ENCODE measurements at places on chromosomes 5 and 9.
A peak's percentile ranks its signal among the peaks of the same experiment; 100 is the strongest.

- DNase-seq = no peak
Measured at GRCh38 chr5:119476341-119476740, 24.0 kb downstream of the HSD17B4 start.

- no peak for DNase-seq
Measured at GRCh38 chr9:27183131-27183530, 74.1 kb downstream of the TEK start.

DNA sequence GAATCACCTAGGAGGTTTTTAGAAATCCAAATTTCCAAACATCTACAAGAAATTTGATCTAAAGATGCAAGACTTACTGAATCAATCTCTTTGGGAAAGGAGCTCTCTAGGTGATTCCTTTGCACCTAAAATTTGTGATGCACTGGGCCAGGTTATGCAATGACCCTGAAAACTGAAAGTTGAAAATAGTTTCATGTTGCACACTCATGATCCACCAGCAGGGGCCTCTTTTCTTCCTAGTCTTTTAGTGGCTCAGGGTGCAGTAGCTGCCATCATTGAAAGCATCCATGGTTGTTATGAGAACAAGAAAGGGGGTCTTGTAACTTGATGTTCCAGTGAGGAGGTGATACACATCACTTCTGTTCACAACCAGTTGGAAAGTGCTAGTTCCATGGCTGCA lies 486.8 kb downstream of the PSAT1 start:
- no peak for DNase-seq

GRCh38 chr5:150303660-150304386 lies 1.1 kb upstream of the ARSI start:
- DNase-seq = no peak

- DNase-seq = no peak
Measured at GRCh38 chr5:67147760-67148159, 48.8 kb downstream of the CD180 start.

- no peak for DNase-seq
Measured at GRCh38 chr5:3310541-3311261, 284.9 kb upstream of the IRX1 start.

DNA sequence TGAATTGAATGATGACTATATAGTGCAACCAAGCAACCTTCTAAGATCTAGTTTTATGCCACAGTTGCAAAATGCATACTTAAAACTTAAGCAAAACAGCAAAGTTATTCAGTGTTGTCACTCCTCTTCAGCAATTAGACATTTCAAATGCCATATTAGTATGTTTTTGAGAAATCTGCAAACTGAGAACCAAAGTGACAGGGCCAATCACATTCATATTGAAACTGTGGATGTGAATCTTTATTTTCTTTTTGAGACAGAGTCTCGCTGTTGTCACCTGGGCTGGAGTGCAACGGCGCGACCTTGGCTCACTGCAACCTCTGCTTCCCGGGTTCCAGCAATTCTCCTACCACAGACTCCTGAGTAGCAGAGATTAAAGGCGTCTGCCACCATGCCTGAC lies 249.2 kb upstream of the EFNA5 start:
- no peak for DNase-seq

DNA sequence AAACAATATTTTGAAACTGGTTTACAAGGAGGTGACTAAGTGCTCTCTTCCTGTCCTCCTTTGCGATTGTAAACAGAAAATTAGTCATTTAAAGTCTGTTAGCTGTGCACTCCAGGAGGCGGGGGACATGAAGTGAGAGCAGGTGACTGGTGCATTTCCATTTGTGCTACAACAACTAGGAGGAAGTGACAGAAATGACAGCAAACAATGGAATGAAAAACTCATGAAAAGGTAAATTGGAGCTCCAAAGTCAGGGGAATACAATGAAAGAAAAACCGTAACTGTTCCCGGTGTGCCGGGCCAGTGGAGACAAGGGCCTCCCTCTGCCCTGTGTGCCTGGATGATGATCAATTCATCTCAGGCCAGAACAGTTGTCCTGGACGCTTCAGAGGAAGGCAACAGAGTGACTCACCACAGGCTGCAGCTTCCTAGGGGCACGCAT lies 439.9 kb downstream of the GADD45G start:
- DNase-seq = no peak

- no peak for DNase-seq
Measured at GRCh38 chr9:129390541-129390940, 212.5 kb upstream of the IER5L start.

GRCh38 chr5:80755626-80756025 lies 100.8 kb upstream of the DHFR start:
- DNase-seq = no peak

DNA sequence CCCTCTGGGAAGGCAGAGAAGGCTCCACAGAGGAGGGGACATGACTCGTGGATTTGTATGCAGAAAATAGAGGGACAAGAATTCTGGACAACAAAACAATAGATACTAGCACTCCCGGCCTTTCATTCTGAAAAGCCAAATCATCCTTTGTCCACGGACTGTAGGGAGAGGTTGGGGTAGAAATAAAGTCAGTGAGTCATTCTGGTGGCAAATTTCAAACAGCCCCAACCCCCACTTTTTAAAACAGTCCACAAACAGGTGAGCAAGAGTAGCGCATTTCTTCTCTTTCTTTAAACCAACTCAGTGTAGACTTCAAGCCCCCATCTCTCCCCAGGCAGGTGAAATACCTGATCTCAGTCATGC lies 56.1 kb downstream of the PTPDC1 start:
- DNase-seq = no peak

DNA sequence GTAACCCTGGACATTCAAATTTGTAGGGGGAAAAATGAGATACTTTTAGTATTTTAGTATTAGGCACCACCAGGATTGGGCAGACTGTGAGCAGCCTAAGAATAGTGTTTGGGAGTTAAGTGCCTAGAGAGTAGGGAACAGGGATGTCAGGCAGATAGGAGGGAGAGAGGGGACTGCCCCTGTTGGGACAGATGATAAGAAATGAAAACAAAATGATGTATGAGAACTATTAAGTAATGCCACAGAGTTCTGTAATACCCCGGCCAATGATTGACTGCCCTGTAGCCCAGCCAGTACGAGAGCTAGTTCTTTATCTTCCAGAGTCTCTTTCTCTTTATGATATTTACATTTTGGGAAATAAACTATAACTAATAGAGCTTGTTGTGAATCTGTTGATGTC lies 24.4 kb downstream of the ARHGAP26 start:
- DNase-seq = no peak

- DNase-seq = no peak
Measured at GRCh38 chr5:31182136-31182535, 11.3 kb upstream of the CDH6 start.

DNA sequence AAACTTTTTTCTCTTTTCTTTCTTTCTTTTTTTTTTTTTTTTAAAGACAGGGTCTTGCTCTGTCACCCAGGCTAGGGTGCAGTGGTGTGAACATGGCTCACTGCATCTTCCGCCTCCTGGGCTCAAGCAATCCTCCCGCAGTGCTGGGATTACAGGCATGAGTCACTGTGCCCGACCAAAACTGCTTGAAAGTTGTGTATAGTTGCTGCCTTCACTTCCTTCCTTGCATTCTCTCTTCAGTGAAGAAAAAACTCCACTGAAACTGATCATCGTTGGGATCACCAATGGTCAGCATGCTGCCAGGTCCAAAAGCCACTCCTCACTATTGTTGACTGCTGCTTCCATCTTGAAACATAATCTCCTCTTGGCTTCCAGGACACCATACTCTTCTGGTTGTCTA lies 66.6 kb upstream of the CTNNA1 start:
- DNase-seq = no peak

DNA sequence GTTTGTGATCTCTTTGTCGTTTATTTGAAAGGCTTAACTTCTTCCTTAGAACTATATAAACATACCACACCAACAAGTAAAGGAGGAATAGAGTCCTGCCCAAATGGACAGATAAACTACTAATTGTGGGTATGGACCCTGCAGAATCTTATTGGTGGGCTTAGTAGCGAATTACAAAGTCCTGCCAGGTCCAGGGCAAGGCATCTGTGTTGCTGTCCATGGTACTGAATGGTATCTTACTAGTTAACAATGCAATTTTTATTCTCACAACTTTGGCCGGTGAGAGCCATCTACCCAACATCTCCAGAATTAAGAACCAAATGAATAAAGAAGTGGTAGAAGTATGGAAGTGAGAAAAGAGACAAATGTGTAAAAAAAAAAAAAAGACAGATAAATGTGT lies 1782.4 kb upstream of the WWC1 start:
- no peak for DNase-seq

DNA sequence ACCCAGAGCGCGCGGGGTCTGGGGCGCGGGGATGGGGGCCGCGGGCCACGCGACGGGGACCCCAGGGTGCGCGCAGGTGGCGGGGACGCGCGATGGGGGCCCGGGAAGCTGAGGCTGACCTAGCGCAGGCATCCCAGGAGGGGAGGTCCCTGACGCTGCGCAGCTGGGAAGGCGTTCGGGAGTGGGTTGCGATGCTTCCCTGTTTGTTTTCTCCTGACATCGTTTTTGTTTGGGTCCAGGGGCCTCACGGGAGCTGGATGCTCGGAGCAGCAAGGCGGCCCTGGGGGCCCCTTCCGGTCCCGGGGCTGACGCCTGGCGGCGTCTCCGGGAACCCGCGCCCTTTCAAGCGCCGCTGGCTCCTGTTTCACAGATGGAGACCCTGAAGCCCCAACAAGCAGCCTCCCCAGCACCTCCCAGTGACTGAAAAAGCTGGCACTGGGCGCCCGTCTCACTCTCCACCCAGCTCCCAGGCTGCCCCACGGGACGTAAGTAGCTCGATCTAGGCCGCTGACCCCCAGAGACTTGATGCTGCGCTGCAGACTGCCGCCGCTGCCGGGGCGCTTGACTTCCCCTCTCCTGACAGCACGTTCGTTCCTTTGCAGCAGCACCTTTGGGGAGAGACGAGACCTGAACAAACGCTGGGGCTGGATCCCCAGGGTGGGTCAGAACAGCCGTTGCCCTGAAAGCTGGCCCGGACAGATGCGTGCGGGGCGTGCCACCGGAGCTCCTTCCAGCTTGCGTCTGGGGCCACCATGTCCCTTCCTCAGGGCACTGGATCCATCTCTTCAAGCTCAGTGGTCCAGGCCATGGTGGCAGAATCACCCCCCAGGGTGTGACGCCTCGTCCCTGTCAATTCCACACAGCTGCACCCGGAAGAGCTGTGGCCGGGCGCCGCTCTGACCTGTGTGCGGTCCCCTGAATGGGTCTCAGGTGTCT lies 593 bp downstream of the BRD3OS start:
- peak; percentile 47 for DNase-seq

- DNase-seq = no peak
Measured at GRCh38 chr9:113456235-113456634, 7.3 kb upstream of the RGS3 start.

DNA sequence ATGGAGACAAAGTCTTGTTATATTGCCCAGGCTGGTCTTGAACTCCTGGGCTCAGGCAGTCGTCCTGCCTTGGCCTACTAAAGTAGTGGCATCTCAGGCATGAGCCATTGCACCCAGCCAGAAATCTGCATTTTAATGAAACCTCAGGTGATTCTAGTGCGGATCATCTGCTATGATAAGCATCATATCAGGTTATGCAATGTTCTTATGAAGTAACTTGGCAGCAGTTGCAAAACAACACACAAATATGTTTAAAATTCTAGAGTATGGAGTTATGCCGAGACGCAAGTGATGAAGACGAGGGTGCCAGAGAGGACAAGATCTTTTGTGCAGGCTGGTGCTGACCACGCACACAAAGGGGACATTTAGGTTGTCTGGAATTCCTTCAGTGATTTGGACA lies 153.2 kb upstream of the MEF2C start:
- DNase-seq = no peak

- no peak for DNase-seq
Measured at GRCh38 chr5:54403885-54404416, 51.5 kb upstream of the HSPB3 start.

DNA sequence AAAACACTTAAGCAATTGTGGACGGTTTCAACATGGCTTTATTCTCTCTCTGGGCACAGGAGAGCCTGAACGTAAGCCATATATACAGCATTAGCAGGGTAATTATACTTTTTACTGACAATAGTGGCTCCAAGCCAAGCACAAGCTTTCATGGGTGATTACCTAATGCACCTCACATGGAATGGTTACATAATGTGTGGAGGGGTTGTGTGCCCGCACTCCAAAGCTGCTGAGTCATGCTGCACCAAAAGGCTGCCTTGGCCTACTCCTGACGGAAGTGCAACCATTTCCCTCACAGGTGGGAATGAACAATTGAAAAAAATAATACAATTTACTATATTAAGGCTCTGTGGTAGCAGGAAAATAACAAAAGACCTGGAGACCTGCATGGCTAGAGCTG lies 86.5 kb upstream of the ATP10B start:
- no peak for DNase-seq

GRCh38 chr5:153907170-153907775 lies 131.4 kb downstream of the FAM114A2 start:
- no peak for DNase-seq

DNA sequence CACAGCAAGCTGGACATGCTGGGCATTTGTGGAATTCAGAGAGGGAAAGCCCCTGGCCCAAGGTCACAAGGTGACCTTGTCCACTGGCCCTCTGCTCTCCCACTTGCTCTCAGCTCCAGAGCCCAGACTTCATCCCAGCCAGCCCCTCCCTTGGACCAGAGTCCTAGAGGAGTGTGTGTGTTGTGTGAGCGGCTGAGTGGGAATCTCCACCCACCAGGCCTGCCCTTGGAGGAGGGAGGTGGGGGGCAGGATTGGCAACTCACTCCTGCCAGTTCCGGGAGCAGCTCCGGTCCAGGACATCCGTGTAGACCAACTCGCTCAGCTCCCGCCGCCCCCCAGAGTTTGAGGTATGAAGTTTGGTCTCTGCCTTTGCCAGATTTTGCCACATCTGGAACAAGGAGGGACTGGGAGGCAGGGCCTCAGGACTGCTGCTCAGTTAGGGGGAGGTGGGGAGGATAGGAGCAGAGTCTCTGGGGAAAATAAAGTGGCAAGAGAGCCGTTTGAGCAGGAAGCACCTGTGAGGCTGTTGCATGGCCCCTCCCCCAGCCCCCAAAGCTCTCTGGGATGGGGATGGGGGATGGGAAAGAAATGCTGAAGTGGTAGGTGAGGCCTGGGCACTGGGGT lies 1.4 kb downstream of the MZB1 start:
- no peak for DNase-seq

DNA sequence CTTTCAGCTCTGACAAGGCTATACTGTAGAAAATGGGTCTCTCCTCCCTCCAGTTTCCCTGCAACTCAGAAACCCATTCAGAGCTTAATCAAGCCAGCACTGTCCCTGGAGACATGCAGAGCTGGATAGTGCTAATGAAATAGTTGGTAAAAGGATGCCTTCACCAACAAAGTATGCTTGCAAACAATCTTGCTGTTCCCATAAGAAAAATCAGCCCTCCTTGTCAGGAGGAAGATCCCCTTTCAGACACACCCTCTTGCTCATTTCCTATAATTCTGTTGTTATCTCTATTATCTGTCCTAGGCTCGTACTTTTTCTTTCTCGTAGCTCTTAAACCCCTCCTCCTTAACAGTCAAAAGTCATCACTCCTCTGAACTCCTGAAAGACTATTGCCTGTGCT lies 9.9 kb upstream of the OSMR start:
- no peak for DNase-seq

DNA sequence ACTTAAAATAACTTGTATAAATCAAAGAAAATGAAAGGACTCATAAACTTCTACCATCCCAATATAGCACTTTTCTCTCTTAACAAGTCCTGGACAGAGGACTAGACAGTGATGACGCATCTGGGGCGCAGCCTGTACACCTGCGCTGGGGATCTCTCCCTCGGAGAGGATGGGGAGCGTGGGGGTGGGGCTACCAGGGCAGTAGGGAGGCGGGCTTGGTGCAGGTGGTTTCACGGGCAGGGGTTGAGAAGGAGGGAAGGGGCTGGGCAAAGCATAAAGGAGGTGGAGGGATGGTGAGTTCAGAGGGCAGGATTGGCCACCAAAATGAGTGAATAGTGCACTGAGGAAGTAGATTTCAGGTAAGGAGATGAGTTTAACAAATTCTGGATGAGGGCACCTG lies 41.1 kb downstream of the STC2 start:
- no peak for DNase-seq
